CD4-positive, alpha-beta T cell treated with Interleukin-21 for 1 hour (primary cell): ENCODE measurements at places on chromosomes 3 and 15.

- DNase-seq, result no peak
These were observed 86.2 kb downstream of the EPHA6 start for GRCh38 chr3:96900566-96900965.

GRCh38 chr3:131036200-131036816, 9.6 kb downstream of the NEK11 start:
- DNase-seq, result no peak

- no peak for DNase-seq
These were observed 20.3 kb downstream of the CDAN1 start for GRCh38 chr15:42716626-42717025.

DNA sequence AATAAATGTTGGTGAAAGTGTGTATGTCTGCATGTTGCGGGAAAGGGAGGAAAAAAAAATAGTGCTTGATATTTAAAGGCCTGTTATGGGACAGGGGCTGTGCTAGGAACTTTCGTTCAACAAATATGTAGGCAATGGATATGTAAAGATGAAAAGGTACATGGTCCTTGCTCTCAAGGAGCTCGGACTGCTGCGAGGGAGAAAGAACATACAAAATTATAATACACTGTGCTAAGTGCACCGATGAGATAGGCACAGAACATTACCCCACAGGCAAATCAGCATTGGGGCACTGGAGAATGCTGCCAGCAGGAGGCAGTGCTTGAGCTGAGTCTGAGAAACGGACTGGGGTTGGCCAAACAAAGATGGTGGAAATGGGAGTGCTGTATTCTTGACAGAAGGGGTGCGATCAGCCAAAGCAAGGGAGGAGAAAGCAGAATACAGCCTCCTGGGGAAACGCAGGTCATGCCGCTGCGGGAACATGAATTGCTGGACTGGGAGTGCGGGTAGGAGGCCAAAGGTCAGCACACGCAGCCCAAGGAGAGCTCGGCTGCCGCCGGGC, 649 bp downstream of the C15orf40 start:
- peak; percentile 84 for DNase-seq

DNA sequence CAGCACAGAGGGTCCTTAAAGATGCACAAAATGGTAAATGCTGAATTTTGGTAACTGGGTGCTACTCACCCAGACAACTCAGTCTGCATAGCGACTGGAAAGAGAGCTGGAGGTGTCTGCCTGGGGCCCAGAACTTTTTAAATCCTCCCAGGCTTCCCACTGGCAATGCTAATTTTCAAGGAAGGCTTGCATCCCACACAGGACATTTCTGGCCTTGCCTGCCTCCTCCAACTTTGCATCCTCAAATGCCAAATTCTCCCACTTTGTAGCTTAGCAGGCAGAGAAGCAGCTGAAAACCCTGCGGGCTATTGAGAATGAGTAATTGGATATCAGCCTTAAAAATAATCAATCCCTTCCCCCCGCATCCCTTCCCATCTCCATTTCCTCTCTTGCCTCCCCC, 656.6 kb upstream of the ADAMTS9 start:
- DNase-seq, result no peak

- no peak for DNase-seq
These were observed 35.7 kb downstream of the FLNB start for GRCh38 chr3:58043933-58044332.

DNA sequence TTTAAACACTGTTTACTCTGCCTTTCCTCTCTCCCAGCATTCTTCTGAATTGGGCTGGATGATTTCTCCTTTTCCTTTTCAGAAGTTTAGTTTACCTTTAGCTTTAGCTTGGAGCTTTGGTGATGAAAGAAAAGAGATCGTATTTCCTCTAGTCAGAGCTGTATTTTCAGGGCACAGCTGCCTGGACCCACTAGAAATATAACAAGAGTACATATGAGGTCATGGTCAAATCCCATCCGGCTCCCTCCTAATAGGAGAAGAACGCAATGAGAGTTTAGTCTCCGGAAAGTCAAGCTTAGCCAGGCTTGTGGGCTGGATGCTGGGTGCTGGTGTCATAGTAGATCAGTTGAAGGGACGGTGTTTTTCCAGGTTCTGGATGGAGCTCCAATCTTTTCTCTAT, 177.1 kb upstream of the PFN2 start:
- no peak for DNase-seq

DNA sequence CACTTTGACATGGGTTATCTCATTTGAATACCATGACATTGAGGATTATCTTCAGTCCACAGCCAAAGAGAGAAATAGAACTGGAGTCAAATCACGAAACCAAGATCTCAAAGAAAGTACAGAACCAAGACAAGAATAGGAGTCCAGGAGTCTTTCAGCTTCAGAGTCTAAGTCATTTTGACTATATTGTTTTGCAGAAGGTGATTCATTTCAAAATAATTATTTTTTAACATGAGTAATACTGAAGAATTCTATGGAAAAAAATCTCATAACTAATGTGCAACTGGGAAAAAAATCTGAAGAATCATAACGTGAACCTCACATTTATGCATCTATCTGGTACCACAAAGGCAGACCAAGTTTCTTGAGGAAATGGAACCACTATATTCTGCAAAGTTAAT, 60.3 kb downstream of the UBE3A start:
- no peak for DNase-seq

- peak; percentile 1 for DNase-seq
These were observed 193.8 kb downstream of the SCAPER start for GRCh38 chr15:76711351-76711827.

DNA sequence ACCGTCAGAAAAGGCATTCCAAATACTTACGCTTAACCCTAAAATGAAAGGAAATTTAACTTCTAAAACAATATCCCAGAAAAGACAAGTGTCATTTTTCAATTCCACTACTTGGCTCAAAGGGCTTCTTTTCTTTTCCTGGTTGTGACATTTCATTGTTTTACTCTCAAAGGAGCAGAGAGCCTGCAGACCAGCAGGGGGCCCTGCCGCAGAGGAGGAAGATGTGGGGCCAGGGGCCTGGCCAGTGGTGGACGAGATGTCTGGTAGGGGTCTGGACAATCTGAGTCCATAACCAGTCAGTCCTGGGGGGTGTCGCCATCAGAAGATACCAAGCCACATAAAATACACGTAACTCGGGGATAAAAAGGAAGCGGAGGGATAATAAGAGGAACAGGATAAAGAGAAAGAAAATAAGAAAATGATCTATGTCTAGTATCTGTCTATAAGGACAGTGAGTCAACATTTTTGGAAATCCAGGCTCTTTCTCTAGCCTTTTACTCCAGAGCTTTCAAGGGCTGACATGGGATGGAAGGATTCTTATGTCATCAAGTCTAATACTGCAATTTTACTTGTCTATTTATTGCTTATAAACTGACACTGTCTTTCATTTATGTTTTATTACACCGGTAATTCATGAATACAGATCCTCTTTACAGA, 54.2 kb upstream of the ARHGEF3 start:
- DNase-seq, result peak; percentile 26

DNA sequence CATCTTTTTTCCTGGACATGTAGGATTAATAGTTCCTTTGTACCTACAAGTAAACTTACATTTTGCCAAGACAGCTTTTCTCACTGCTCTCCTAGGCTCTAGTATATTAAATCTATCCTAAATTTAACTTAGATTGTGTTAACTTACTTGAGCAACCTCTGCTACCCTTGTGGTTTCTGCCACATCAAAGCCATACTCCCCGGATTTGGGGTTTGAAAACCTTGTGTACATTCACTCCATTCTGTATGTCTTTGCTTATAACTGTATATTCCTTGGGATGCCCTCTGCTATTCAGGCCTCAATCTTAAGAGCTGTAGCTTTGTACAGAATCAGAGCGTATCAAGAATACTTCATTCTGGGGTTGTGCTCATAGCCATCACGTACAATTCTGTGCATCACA, 60.4 kb downstream of the ARIH1 start:
- peak; percentile 54 for DNase-seq

GRCh38 chr3:125143538-125143937, 69.0 kb downstream of the SLC12A8 start:
- DNase-seq, result no peak

DNA sequence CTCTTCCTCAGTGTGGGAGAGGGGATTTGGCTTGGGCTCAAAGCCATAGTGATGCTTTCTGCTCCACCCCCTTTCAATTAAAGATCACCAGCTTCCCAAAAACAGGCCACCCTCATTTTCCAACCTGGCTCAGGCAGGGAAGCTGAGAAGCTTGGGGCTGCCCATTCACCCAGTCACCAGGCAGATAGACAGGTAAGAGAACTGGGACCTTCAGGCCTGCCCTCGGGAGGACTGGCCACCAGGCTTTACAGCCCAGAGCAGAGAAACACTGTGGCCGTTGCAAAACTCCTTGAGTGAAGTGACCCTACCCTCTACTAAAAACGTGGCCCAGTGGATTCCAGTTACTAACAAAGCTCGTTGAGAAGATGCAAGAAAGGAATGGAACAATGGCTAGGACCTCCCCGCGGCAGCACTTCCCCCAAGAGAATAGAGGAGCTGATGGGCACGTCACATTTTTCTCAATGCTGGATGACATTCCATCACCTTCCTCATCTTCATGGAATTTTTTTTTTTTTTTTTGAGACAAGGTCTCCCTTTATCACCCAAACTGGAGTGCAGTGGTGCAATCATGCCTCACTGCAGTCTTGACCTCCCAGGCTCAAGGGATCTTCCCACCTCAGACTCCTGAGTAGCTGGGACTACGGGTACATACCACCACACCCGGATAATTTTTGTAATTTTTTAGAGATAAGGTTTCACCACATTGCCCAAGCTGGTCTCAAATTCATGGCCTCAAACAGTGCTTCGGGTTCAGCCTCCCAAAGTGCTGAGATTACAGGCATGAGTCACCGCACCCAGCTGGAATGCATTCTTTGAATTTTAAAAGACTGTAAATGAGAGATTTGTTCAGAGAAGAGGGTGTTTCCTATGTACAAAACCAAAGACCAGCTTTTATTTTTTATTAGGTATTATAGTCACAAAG, 37.9 kb downstream of the LIPC start:
- no peak for DNase-seq

- DNase-seq, result peak; percentile 83
These were observed 21.1 kb upstream of the ST6GAL1 start for GRCh38 chr3:186909078-186909853.

DNA sequence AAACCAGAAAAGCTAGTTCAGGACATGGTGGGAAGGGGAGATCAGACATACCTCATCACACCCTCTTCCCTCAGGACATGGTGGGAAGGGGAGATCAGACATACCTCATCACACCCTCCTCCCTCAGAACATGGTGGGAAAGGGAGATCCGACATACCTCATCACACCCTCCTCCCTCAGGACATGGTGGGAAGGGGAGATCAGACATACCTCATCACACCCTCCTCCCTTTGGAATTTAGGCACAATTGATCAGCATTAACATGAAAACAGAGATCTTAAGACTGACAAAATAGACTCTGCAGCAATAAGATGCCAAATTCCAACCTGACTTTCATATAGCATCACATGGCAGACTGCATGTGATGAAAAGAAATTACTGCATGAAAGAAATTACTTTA, 412.7 kb upstream of the ZNF717 start:
- DNase-seq, result no peak

DNA sequence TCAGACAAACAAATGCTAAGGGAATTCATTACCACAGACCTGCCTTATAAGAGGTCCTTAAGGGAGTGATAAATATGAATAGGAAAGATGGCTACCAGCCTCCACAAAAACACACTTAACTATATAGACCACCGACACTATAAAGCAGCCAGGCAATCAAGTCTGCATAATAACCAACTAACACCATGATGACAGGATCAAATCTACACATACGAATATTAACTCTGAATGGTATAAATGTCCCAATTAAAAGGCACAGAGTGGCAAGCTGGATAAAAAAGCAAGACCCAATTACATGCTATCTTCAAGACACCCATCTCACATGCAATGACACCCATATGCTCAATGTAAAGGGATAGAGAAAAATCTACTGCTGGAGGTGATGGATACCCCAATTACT, 221.1 kb downstream of the SCAPER start:
- DNase-seq, result no peak

DNA sequence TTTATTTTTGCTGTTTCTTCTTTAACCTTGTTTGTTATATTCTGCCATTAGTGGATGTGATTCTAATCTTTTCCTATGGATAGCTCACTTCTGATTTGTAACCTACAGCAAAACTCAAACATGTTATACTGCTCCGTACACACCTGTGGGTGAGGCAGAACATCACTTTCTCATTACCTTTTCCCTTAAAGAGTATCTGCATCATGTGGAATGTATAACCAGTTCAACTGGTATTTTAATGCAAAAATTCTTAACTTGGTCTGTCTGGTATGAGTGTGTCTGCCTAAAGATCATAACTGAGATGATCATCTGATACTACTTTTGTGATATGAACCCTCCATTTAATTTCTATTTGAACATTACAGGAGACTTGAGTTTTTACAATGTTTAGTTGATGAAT, 13.0 kb upstream of the UPK1B start:
- no peak for DNase-seq

GRCh38 chr15:77532846-77533245, 99.9 kb downstream of the LINGO1 start:
- DNase-seq, result no peak
